ENCODE measurements at places on chromosomes 7 and 10.
A peak's percentile ranks its signal among the peaks of the same experiment; 100 is the strongest.

DNA sequence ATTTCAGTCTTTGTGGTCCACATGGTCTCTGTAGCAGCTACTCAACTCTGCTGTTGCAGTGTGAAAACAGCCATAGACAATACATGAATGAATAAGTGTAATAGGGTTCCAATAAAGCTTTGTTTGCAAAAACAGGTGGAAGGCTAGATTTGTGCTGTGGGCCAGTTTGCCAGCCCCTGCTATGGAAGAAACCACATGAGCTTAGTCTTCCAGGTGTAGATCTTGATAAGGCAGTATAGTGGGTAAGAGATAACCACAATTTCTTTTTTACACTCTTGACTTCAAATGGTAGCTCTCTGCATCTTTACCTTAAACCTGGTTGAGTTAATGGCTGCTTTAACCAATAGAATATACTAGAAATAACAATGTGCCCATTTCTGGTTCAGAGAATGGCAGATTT is 135.0 kb upstream of the PALS2 start:
- DNase-seq: no peak

GRCh38 chr7:122652876-122653275 is 46.0 kb downstream of the RNF133 start:
- no peak for DNase-seq

DNA sequence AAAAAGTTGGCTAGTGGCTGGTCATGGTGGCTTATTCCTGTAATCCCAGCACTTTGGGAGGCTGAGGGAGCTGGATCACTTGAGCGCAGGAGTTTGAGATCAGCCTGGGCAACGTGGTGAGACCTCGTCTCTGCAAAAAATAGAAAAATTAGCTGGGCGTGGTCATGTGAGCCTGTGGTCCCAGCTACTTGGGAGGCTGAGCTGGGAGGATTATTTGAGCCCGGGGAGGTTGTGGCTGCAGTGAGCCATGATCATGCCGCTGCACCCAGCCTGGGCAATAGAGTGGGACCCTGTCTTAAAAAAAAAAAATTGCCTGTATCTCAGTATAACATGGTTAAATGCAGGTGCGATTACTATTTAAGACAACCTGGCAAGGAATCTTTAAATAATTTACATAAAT is 61.0 kb downstream of the ADD3 start:
- no peak for DNase-seq

GRCh38 chr7:149870701-149871483 is 2.9 kb upstream of the ATP6V0E2 start:
- DNase-seq: peak; percentile 8

GRCh38 chr7:113071465-113071864 is 15.2 kb downstream of the GPR85 start:
- DNase-seq: no peak

- no peak for DNase-seq
Measured at GRCh38 chr7:146735992-146736391, 619.4 kb downstream of the CNTNAP2 start.

DNA sequence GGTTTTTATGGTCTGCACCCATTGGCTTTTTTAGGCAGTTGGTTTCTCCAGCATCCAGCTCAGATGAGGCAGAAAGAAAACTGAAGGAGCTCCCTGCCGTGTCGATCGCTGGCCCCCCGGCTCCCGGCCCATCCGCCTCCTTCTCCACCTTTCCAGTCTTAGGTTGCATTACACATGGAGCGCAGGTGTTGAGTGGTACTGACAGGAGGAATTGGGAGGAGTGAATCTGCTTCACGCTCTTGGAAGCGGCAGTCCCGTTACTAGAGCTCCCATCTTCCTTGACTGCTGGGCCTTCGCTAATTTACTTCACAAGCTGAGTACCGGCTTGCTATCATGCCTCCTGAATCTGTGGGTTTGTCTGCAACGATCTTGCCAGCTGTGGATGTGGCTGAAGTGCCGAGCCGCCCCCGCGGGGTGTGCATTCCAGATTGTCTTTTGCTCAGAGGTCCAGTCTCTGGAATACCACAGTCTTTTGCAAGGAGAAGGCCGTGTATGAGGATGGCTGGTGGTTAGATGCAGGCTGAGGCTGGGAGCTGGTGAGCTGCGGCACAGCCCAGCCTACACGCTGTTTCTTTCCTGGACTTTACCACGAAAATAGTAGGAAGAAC is 17.1 kb downstream of the IQCE start:
- DNase-seq: no peak

- DNase-seq: no peak
Measured at GRCh38 chr10:124535731-124536495, 74.3 kb downstream of the LHPP start.

GRCh38 chr10:126394948-126395347 is 6.7 kb upstream of the ADAM12 start:
- no peak for DNase-seq

- no peak for DNase-seq
Measured at GRCh38 chr7:105295596-105296352, 92.9 kb downstream of the SRPK2 start.

GRCh38 chr7:156494960-156495359 is 145.6 kb upstream of the RNF32 start:
- DNase-seq: no peak

GRCh38 chr10:77004917-77005564 is 632.6 kb downstream of the KCNMA1 start:
- DNase-seq: peak; percentile 33

DNA sequence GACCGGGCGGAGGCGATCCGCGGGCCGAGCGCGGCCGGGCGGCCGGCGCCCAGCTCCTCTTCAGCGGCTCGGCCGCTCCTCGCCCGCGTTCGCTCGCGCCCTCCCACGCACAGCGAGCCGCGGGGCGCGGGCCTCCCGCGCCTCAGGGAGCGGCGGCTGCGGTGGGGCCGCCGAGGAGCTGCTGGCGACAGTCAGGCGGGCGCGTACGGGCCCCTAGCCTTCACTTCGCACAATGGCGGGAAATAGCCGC is at the start of gene MCMBP:
MCMBP (minus strand) TSS at position 234 of the 250 bp plus-strand sequence. CDS start 259 bp downstream, outside the sequence.
- no peak for DNase-seq

DNA sequence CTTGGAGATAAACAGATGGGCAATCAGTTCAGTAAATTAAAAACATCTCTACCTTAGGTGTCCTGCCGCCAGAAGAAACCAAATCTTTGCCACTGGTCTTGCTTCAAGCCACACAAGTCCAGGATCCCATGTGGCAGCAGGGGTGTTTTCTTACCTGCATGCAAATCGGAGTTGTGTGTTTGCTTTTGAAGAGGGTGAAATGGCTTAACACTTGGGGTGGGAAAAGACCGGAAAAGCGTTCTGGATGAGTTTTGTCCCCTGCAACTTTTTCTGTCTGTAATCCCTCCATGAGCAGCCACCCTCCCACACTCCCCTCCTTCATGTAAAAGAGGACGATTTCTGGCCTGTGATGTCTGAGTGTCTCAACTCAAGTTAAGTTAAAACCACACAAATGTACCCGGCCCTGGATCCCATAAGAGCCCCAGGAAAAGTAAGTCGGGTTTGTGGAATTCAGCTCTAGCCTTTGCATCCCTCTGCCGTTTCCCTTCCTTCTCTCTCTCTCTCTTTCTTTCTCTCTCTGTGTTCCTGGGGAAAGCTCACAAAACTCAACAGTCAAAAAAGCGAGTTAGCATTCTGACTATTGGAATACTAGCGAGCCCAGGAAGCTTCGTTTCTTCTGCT is 178.5 kb downstream of the TCF7L2 start:
- DNase-seq: no peak

GRCh38 chr10:88854684-88855083 is 3.0 kb upstream of the ANKRD22 start:
- DNase-seq: no peak

DNA sequence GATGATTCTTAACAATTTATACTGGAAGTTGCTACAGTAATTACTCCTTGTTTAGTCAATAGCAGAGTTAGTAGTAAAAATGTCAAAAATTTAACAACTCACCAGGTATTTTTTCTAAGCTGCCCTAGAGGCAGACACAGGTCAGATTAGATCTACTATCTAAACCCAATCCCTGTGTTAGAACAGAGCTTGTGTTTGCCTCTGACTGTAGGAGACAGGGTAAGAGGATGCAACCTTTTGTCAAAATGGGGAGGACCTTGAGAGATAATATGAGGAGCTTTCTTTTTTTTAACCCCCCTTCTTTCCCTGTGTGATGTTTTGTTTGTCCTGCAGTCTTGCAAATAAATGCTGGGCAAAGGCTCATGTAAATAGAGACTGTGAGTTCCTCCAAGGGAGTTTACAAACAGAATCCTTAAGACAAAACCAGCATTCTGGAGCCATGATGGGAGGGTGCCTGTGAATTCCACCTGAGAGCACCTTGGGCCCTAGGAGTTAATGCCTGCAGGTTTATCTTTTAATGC is 353.1 kb downstream of the GATA3 start:
- DNase-seq: no peak

- no peak for DNase-seq
Measured at GRCh38 chr7:105999256-105999655, 36.2 kb downstream of the CDHR3 start.

DNA sequence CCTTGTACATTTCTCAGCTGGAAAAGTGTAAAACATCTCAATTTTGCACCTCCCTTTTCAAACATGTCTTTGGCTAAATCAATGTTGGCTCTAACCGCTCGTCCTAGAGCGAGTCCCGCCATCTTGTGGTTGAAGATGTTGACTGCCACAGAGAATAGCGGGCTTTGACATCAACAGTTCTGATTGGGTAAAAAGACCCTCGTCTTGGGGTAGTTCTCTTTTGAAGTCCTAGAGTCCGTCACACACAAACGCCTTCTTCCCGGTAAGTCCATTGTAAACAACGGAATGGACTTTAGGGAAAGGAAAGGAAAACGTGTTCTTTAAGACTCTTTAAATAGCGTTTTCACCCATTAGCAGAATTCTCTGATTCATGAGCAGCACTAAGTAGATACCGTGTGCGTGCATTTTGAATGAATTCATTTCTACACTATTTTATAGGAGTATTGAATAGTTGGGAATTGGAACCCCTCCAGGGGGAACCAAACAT is 452 bp upstream of the RPP30 start:
- peak; percentile 44 for DNase-seq

- DNase-seq: no peak
Measured at GRCh38 chr10:123117644-123118417, 17.9 kb upstream of the HMX3 start.

- DNase-seq: peak; percentile 34
Measured at GRCh38 chr10:78579995-78580394, 488.8 kb upstream of the ZMIZ1 start.

- no peak for DNase-seq
Measured at GRCh38 chr7:45421806-45422205, 152.4 kb upstream of the ADCY1 start.

GRCh38 chr10:88893611-88894010 is 13.6 kb downstream of the STAMBPL1 start:
- DNase-seq: no peak

DNA sequence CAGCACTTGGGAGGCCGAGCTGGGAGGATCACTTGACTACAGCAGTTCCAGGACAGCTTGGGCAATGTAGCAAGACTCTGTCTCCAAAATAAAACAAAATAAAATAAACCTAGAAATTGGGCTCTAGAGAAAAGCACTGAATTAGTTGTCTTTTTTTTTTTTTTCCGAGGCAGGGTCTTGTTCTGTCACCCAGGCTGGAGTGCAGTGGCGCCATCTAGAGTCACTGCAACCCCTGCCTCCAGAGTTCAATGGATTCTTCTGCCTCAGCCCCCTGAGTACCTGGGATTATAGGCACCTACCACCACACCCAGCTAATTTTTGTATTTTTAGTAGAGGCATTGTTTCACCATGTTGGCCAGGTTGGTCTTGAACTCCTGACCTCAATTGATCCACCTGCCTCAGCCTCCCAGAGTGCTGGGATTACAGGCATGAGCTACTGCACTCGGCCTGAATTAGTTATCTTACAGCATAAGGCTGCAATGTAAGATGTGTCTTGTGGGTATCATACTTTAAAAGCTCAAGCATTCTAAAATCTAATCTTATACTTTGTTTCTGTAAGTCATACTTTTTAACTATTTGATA is 12.8 kb downstream of the MEIG1 start:
- no peak for DNase-seq

DNA sequence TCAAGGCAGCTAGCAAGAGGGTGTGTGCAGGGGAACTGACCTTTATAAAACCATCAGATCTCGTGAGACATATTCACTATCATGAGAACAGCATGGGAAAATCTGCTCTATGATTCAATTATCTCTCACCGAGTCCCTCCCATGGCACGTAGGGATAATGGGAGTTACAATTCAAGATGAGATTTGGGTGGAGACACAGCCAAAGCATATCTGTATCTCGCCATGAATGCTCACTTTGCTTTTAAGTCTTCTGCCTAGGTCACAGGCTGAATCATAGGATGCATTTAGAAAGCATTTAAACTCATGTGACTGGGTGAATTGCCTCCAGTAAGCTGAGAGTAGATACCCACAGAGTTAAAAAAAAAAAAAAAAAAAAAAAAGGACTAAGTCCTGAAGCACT is 220.0 kb downstream of the AGMO start:
- no peak for DNase-seq

DNA sequence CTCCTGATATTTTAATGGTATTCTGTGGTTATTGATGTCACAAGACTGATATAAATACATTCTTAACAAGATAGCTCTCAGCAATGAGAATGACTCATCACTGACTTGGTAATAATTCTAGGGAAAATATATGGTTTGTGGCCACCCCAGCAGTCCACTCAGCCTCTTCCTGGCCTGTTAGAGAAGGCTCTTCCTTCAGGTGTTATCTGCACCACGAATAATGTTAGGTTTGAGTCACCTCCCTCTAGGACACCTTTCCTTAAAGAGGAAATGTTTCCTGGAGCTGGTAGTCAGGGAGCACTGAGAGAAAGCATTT is 163.3 kb downstream of the SVIL start:
- DNase-seq: no peak

DNA sequence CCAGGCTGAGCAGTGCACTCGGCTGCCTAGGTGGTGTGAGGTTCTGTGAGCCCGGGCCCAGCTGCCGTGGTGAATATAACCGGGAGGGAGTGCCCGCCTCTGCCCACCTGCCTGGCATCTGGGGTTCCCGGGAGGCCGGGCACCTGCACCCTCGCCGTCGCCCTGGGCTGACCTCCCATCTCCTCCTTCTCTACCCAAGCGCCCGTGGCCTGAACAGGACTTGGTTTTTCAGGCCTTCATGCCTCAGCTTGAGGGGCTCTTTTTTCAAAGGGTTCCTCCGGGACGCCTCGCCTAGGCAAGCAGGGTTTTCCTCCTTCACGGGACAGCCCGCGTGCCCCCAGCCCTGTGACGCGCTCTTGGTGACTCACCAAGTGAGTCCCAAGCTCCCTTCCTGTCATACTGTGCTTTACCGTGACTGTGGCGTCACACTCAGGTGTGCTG is 9.9 kb downstream of the INPP5A start:
- DNase-seq: no peak

GRCh38 chr10:124010024-124010423 is 83.4 kb downstream of the CHST15 start:
- DNase-seq: no peak

All from colonic mucosa (tissue), 4 donors.